Myocyte (in vitro differentiated cells): ENCODE measurements at places on chromosomes 11 and 22. TPM values are rescaled to one million over a fixed set of nuclear protein-coding genes. Genes with fewer than 3 reads are reported as not detected.

- peak; percentile 66 for DNase-seq
Observed at GRCh38 chr11:120248551-120249278, 8.8 kb downstream of the POU2F3 start.

GRCh38 chr11:63375434-63375833 lies 5.8 kb downstream of the SLC22A9 start:
- DNase-seq: no peak

DNA sequence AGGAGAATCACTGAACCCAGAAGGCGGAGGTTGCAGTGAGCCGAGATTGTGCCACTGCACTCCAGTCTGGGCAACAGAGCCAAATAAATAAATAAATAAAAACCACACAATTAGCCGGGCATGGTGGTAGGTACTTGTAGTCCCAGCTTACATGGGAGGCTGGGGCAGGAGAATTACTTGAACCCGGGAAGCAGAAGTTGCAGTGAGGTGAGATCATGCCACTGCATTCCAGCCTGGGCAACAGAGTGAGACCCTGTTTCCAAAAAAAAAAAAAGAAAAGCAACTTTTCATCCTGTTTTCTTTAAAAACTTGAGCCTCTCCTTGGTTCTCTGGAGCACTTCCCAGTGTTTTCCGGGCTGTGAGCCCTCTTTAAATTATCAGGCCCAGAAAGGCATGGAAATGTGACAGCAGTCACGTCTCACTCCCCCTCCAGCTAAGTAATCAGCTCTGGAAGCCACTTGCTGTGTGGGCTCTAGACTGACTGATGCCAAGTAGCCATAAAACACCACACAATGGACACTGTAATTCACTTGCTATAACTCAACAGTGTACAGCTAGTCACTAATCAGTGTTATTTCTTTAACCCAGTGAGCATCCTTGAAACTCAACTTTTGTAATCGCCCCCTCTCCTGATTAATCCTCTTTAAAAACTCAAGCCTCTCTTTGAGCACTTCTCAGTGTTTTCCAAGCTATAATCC lies 13.0 kb upstream of the MCHR1 start:
- no peak for DNase-seq

- DNase-seq: no peak
Observed at GRCh38 chr11:120675171-120675570, 163.6 kb downstream of the GRIK4 start.

DNA sequence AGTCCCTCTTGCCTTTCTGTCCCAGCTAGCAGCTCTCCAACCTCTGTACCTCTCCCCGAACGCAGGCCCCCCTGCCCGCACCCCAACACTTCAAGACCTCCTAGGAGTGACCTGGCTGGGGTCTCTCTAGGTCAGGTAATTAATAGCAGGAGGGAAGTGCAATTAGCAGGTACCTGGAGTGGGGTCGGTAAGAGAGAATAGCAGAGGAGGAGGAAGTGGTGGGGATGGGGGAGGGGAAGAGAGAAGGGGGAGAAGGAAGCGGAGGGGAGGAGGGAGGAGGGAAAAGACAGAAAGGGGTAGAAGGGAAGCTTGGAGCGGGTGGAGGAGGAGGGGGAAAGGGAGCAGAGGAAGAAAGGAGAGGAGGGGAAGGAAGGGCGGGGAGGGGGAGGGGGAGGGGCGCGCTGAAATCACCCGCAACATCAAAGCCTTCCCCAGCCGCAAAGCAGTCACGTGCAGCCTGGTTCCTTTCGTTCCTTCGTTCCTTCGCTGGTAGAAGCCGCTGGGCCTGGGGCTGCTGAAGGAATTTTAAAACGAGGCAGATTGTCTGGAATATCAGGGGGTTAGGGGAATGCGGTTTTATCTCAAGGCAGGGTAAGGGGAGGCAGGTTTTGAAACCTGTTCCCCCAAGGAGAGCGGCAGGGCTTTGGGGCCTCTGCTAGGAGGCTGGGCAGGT lies 29.3 kb upstream of the TCF20 start:
- no peak for DNase-seq

DNA sequence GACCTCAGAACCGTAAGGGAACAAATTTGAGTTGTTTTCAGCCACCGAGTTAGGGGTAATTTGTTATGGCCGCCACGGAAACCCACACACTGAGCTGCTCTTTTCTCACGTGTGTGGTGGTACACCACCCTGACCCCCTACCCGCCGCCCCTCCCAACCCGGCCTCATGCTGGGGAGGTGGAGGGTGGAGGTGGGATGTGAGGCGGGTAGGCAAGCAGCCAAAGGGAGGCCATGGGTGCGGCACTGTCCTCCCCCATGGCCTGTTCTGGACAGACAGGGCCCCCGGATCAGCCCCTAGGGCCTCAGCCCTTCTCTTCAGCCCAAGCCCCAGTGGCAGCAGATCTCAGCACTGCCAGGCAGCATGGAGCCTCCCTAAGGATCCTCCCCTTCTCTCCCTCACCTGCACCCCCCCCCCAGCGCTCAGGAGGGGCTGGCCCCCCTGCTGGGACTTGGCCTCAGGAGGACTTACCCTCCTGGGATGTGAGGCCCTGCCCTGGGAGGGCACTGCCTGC lies 7.9 kb downstream of the PRR5 start:
- DNase-seq: no peak

DNA sequence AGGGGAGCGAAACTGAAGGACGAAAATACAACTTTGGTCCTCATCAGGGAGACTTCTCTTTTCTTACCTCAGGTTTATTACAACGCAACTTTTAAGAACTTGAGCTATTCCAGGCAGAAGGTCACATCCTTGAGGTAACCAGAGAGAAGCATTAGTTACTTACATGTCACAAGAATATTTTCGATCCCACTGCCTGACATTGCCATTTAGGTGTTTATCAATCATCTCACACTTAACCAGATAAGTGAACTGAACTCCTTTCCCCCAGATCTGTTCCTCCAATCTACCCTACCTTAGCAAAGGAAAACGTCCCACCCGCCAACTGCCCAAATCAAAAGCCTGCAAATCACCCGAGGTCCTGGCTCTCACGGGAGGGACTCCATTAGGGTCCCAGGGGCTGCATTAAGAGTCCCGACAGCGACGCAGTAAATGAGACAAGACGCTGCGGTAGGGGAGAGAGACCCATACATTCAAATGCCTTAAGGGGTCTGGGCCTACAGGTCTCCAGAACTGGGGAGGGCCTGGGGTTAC lies 734 bp downstream of the ZNF280B start:
- DNase-seq: no peak

GRCh38 chr11:94871491-94872185 lies 101.7 kb downstream of the CWC15 start:
- DNase-seq: no peak

- no peak for DNase-seq
Observed at GRCh38 chr11:889257-889656, 21.4 kb downstream of the CHID1 start.

GRCh38 chr22:19704355-19705015 lies 9.8 kb upstream of the SEPTIN5 start:
- DNase-seq: no peak

GRCh38 chr11:27699926-27700350 lies 317 bp downstream of the BDNF start:
- DNase-seq: peak; percentile 25

DNA sequence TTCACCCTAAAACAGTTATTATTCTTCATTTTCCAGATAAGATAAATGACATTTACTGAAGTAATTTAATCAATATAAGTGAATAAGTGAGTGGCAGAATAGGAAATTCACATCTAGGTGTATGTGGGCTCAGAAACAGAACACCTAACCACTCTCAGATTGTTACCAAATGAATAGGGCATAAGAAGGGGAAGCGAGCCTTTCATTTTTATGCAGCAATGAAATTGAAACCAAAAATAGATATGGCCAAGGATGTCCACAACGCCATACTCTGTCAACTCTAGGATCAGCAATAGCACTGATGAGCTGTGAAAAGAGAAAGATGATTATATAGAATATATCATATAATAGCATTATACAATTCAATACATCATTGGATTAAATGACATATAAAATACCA lies 398.1 kb upstream of the API5 start:
- no peak for DNase-seq

GRCh38 chr11:31325160-31325559 lies 44.4 kb downstream of the DCDC1 start:
- peak; percentile 78 for DNase-seq

DNA sequence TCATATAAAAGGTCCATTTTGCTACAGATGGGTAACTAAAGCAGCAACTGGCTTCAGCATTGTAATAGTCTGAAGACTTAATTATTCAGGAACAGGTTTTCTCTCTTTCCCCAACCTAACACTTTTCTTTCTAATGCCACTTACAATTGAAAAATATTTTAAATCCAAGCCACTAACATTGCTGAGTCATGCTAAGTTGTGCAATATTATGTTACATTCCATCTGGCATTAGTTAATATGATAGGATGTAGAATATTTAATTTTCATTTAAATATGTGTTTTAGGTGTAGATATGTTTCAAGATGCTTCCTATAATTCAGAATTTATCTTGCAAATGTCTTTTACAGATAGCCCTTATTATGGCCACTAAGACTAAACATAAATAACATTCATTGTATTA lies 98.6 kb downstream of the KIF18A start:
- peak; percentile 43 for DNase-seq

DNA sequence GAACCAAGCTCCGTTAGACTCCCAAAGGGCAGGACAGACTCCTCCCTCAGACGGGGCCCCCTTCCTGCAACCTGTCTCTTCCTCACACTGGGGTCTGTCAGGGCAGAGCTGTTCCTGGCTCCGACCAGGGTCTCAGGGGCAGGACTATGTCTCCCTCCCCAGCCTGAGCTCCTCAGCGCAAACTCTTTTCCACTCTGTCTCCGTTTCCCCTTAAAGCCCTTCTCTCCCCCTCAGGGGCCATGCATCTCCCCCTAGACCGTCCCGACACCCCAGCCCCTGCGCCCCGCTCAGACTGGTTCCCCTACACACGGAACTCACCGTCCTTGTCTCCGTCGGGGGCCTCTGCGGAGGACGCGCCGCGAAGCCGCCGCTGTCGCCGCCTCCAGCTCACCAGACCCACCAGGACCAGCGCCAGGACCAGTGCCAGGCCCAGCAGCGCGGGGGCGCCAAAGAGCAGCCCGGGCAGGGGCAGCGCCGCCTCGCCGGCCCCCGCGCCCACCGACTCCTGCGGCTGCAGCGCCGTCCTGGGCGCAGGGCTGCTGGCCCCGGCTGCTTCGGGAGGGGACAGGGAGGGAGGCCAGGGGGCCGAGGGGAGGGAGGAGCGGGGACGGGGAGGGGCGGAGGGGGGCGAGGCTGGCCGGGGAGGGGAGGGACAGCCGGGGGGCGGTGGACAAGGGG lies 684 bp downstream of the TNFRSF13C start:
- peak; percentile 45 for DNase-seq

- peak; percentile 94 for DNase-seq
Observed at GRCh38 chr22:30301995-30302809, 12.9 kb upstream of the CASTOR1 start.

Gene ANKK1
- total RNA-seq: 0.26 TPM in 1 of 2 replicates, not detected in the other

Gene RIMBP3B
- total RNA-seq: 0.42 and 0.80 TPM in 2 replicates

Gene UPB1
- 0.31 TPM in 1 of 2 replicates, not detected in the other for total RNA-seq

Gene PRG2
- not detected in 2 replicates for total RNA-seq

Gene ASPHD2
- total RNA-seq: 0.21 and 0.83 TPM in 2 replicates

Gene EMID1
- 2.3 and 4.0 TPM in 2 replicates for total RNA-seq

Gene FOLR3
- total RNA-seq: not detected in 2 replicates

Gene CLDN5
- total RNA-seq: 7.0 and 11.0 TPM in 2 replicates

Gene UCP2
- 108 and 148 TPM in 2 replicates for total RNA-seq

Gene SLC22A8
- total RNA-seq: not detected in 2 replicates

Gene BDNF
- total RNA-seq: 2.8 and 4.5 TPM in 2 replicates

Gene ELFN2
- total RNA-seq: 0.05 and 0.21 TPM in 2 replicates
